ENCODE measurements at places on chromosomes 6 and 20. TPM values are rescaled to one million over a fixed set of nuclear protein-coding genes. Genes with fewer than 3 reads are reported as not detected.

DNA sequence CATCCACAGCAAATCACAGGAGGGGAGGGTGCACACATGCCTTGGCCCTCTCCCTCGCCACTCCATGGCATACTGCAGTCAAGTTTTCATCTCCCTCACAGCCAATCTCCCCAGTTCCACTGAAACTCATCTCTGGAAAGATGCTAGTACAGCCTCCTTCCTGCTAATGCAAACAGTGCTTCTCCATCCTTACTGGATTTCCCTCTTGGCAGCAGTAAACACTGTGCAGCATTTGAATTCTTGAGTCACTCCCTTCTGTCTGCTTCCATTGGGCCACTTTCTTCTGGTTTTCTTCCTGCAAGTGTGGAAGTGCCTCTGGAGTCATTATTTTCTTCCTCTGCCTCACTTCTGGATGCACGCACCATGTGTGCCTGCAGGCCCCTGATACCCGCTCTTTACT, 460.3 kb downstream of the QKI start:
- H3K27ac ChIP-seq = no peak overlapping the region
- no peak for DNase-seq
- H3K27me3 ChIP-seq = no peaks in the 10 kb centered on the region
- no peak overlapping the region for H3K4me3 ChIP-seq
- no peaks in the 10 kb centered on the region for H3K4me1 ChIP-seq
- H3K36me3 ChIP-seq = no peaks in the 10 kb centered on the region

DNA sequence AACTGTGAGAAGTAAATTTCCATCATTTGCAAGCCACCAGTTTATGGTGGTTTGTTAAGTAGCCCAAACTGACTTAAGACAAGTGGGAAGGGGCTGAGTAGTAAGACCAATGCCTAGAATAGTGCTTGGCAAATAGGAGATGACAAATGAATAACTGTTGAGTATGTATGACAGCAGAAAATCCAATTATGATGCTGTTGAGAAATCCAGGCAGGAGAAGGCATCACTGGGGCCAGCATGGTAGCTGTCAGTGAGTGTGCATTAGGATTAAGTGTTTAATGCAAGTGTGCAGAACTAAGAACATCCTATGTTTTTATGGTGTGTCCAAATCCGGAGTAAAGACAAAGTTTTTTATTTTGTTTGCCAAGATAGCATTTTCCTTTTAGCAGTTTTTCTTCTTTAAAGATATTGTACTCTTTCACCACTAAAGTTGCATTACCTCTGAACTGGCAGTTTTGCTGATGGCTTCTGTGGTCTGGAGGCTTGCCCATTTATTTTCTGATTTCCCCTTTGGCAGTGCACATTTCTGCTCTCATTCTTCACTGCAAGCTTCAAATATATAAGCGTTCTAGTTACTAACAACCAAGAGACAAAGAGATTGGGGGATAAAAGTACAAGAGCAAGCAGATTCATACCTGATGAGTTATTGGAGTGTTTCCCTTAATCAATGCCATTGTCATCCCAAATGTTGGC, 289.7 kb downstream of the KCNQ5 start:
- H3K27ac ChIP-seq = no peak overlapping the region
- no peaks in the 10 kb centered on the region for H3K36me3 ChIP-seq
- no peak overlapping the region for H3K4me3 ChIP-seq
- DNase-seq = no peak
- no peaks in the 10 kb centered on the region for H3K4me1 ChIP-seq

GRCh38 chr6:46996860-46997641, 45.1 kb downstream of the ADGRF1 start:
- no peaks in the 10 kb centered on the region for H3K36me3 ChIP-seq
- H3K27ac ChIP-seq = no peak overlapping the region
- DNase-seq = no peak
- H3K4me1 ChIP-seq = no peaks in the 10 kb centered on the region
- no peak overlapping the region for H3K4me3 ChIP-seq
- no peaks in the 10 kb centered on the region for H3K27me3 ChIP-seq

DNA sequence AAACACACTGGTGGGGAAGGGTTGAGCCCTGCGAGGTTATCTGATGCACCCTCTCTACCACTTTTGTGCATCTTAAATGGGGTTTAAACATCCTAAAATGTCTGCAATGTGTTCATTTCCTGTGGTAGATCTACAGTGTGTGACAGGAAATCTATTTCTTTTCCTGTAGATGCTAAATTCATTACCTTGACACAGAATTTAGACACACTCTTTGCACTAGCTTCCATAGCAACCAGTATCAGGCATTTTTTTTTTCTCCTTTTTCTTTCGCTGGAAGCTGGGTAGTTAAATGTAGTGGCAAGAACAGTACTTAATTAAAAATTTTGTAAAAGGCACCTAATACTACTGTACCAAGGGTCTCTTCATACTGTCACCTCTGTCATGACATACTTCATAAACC, 141.1 kb downstream of the RFPL4B start:
- peaks cover 4% of the 10 kb centered on the region for H3K4me1 ChIP-seq
- H3K4me3 ChIP-seq = no peak overlapping the region
- H3K27me3 ChIP-seq = no peaks in the 10 kb centered on the region
- DNase-seq = no peak
- H3K27ac ChIP-seq = no peak overlapping the region
- no peaks in the 10 kb centered on the region for H3K36me3 ChIP-seq

Gene LTA
- total RNA-seq = 1.3 TPM

DNA sequence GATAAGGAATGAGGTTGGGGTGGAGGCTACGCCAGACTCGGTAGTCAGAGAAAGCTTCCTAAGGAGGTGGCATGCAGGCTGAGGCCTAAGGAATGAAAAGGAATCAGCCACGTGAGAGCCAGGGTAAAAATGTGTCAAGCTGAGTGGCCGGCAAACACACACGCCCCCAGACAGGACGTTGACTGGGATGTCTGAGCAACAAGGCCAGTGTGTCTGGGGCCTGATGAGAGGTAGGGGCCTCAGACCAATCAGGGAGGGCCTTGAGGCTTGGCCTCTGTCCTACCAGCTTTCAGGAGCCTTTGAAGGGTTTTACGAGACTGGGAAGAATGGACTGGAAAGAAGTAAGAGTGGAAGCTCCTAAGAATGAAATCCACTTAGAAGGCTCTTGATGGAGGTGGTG, 61.0 kb upstream of the PHACTR2 start:
- no peaks in the 10 kb centered on the region for H3K36me3 ChIP-seq
- no peak overlapping the region for H3K4me3 ChIP-seq
- DNase-seq = no peak
- H3K27ac ChIP-seq = no peak overlapping the region
- H3K4me1 ChIP-seq = no peaks in the 10 kb centered on the region

Gene IL17F
- total RNA-seq = not detected

DNA sequence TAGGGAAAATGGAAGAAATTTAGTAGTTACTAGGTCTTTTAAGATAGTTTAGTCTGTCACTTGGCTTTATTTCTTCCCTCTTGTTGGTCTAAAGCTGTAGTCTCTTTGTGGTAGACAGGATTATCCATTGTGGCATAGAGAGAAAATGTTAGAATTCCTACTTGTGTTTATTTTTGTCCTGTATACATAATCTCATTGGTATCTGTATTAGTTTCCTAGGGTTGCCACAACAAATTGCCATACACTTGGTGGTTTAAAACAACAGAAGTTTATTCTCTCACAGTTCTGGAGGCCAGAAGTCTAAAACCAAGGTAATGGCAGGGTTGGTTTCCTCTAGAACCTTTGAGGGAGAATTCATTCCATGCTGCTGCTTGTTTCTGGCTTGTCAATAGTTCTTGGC, 119.4 kb downstream of the ZFAND3 start:
- no peak for DNase-seq
- H3K27me3 ChIP-seq = no peaks in the 10 kb centered on the region
- H3K4me3 ChIP-seq = no peak overlapping the region
- no peak overlapping the region for H3K27ac ChIP-seq
- peaks cover 29% of the 10 kb centered on the region for H3K4me1 ChIP-seq

DNA sequence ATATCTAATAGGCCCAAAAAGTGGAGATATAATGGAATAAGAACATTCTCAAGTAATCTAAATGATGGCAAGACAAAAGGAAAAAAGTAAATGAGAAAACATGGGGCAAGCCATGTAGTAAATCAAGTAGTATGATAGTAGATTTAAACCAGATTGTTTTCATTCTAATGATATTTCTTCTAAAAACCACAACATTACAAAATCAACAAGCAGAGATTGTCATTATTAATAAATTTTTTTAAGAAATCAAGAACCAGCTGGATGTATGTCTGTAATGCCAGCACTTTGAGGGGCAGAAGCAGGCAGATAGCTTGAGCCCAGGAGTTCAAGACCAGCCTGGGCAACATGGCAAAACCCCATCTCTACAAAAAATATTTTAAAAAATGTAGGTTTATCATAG, 155.0 kb downstream of the RNGTT start:
- no peaks in the 10 kb centered on the region for H3K4me1 ChIP-seq
- no peak for DNase-seq
- no peaks in the 10 kb centered on the region for H3K36me3 ChIP-seq
- no peak overlapping the region for H3K4me3 ChIP-seq
- H3K27me3 ChIP-seq = no peaks in the 10 kb centered on the region

DNA sequence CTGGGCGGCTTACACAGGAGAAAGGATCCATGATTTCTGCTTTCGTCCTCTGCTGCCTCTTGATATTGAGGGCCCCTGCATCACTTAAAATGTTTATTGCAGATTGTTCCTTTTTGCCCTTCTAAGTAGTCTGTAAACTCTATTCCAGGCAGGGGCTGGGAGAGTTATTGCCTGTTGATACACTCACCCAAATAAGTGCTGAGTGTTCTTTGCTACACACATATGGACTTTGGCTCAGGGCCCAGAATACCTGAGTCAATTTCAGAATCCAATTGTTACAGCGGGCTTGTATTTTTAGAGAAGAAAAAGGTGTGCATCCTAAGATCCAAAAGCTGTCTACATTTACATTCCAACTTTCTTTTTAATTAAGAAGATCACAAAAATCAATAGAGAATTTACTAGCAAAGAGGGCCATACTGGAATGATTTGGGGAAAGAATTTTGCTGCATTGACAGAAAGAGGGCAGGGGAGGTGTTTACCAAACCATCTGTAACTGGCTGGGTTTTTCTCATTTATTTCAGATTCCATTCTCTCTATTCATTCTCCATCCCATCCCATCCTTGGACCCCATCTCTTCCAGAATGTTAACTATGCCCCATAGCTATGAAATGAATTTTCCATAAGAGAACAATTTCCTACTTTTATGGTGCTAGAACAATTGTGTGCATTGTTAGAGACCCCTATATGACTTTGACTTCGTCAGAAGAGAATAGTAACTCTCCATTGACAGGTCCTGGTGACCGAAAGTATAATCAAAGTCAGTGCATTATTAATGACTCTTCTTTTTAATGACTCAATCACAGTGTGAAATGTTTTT, 959.9 kb upstream of the FLRT3 start:
- H3K27ac ChIP-seq = no peak overlapping the region
- no peak overlapping the region for H3K4me3 ChIP-seq
- H3K36me3 ChIP-seq = no peaks in the 10 kb centered on the region
- peak; percentile 22 for DNase-seq
- no peaks in the 10 kb centered on the region for H3K4me1 ChIP-seq

- DNase-seq = no peak
- no peaks in the 10 kb centered on the region for H3K27me3 ChIP-seq
- H3K4me1 ChIP-seq = no peaks in the 10 kb centered on the region
- H3K36me3 ChIP-seq = no peaks in the 10 kb centered on the region
- no peak overlapping the region for H3K4me3 ChIP-seq
- H3K27ac ChIP-seq = no peak overlapping the region
These were observed 60.2 kb downstream of the GNAS-AS1 start for GRCh38 chr20:58790454-58790853.

- no peaks in the 10 kb centered on the region for H3K36me3 ChIP-seq
- DNase-seq = no peak
- H3K27ac ChIP-seq = no peak overlapping the region
- no peak overlapping the region for H3K4me3 ChIP-seq
- no peaks in the 10 kb centered on the region for H3K4me1 ChIP-seq
These were observed 734 bp upstream of the WFDC13 start for GRCh38 chr20:45701104-45701503.

GRCh38 chr6:14277405-14277930, 159.9 kb downstream of the CD83 start:
- no peak overlapping the region for H3K4me3 ChIP-seq
- H3K36me3 ChIP-seq = no peaks in the 10 kb centered on the region
- H3K27ac ChIP-seq = no peak overlapping the region
- DNase-seq = no peak
- H3K27me3 ChIP-seq = no peaks in the 10 kb centered on the region
- H3K4me1 ChIP-seq = peaks cover 17% of the 10 kb centered on the region

GRCh38 chr6:3800850-3801591, 48.2 kb upstream of the FAM50B start:
- DNase-seq = no peak
- no peak overlapping the region for H3K27ac ChIP-seq
- no peaks in the 10 kb centered on the region for H3K27me3 ChIP-seq

GRCh38 chr6:6707143-6707542, 118.6 kb downstream of the LY86 start:
- H3K4me1 ChIP-seq = no peaks in the 10 kb centered on the region
- H3K4me3 ChIP-seq = no peak overlapping the region
- H3K27me3 ChIP-seq = no peaks in the 10 kb centered on the region
- no peaks in the 10 kb centered on the region for H3K36me3 ChIP-seq
- DNase-seq = no peak

GRCh38 chr6:139577763-139578604, 203.5 kb upstream of the CITED2 start:
- DNase-seq = no peak
- H3K27ac ChIP-seq = no peak overlapping the region
- no peaks in the 10 kb centered on the region for H3K4me1 ChIP-seq
- no peaks in the 10 kb centered on the region for H3K27me3 ChIP-seq

DNA sequence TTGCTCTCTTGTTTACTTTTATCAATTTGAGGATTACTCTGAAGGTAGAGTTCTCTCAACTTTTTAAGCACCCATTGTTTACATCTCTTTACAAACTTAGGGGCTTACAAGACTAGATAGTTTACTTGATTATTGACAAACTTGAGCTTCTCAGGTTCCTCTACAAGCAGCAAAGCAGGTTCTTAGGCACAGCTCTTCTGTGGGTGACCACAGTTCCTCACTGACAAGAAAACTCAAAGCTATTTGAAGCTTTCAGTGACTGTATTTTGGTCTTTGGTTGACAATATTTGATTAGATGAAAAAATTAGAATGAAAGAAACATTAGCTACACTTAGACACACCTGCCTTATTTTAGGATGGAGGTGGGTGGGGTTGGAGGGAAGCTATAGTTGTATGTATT, 327.3 kb upstream of the RUNX2 start:
- no peaks in the 10 kb centered on the region for H3K27me3 ChIP-seq
- H3K36me3 ChIP-seq = no peaks in the 10 kb centered on the region
- no peak overlapping the region for H3K4me3 ChIP-seq
- H3K4me1 ChIP-seq = no peaks in the 10 kb centered on the region
- no peak overlapping the region for H3K27ac ChIP-seq

- H3K27ac ChIP-seq = peak overlapping the region; percentile 85
- no peak for DNase-seq
- no peaks in the 10 kb centered on the region for H3K4me1 ChIP-seq
- H3K4me3 ChIP-seq = peak overlapping the region; percentile 29
- H3K27me3 ChIP-seq = no peaks in the 10 kb centered on the region
- no peaks in the 10 kb centered on the region for H3K36me3 ChIP-seq
These were observed 141.3 kb upstream of the CARMIL1 start for GRCh38 chr6:25137916-25138232.

- no peak overlapping the region for H3K27ac ChIP-seq
- H3K4me1 ChIP-seq = peaks cover 8% of the 10 kb centered on the region
- H3K27me3 ChIP-seq = no peaks in the 10 kb centered on the region
- H3K36me3 ChIP-seq = no peaks in the 10 kb centered on the region
- DNase-seq = no peak
These were observed 5.9 kb downstream of the ZNF512B start for GRCh38 chr20:63963784-63964301.

GRCh38 chr6:80540700-80541099, 434.2 kb downstream of the BCKDHB start:
- no peak for DNase-seq
- no peaks in the 10 kb centered on the region for H3K36me3 ChIP-seq
- peaks cover 4% of the 10 kb centered on the region for H3K4me1 ChIP-seq
- H3K4me3 ChIP-seq = no peak overlapping the region
- no peak overlapping the region for H3K27ac ChIP-seq

Gene WFDC5
- total RNA-seq = 0.87 TPM
